ENCODE measurements at places on chromosomes 5 and 9. TPM values are rescaled to one million over a fixed set of nuclear protein-coding genes. Genes with fewer than 3 reads are reported as not detected.

The GRIN3A gene
- 2.2 TPM for polyA plus RNA-seq

DNA sequence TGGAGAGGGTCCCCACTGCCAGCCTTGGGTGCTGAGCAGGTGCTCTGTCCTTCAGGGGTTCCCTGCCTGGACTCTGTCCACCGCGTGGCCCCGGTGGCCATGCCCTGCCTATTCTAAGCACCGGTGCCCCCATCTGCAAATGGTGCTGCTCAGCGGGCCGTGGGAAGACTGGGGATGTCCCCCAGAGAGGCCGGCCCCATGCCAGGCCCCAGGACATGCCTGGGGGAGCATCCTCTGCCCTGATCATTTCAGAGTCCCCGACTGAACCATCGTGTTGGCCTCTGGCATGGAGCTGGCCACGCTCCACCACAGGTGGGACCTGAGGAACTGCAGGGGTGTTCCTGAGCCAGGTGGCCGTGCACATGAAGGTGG is 64.7 kb downstream of the RXRA start:
- no peak for DNase-seq

- no peak for DNase-seq
Measured at GRCh38 chr9:91802391-91802790, 147.6 kb downstream of the ROR2 start.

- no peak for DNase-seq
Measured at GRCh38 chr5:68370196-68370595, 154.6 kb downstream of the PIK3R1 start.

The IFNA2 gene
- polyA plus RNA-seq = not detected

GRCh38 chr5:31976169-31976568 is 197.9 kb downstream of the GOLPH3 start:
- no peak for DNase-seq

DNA sequence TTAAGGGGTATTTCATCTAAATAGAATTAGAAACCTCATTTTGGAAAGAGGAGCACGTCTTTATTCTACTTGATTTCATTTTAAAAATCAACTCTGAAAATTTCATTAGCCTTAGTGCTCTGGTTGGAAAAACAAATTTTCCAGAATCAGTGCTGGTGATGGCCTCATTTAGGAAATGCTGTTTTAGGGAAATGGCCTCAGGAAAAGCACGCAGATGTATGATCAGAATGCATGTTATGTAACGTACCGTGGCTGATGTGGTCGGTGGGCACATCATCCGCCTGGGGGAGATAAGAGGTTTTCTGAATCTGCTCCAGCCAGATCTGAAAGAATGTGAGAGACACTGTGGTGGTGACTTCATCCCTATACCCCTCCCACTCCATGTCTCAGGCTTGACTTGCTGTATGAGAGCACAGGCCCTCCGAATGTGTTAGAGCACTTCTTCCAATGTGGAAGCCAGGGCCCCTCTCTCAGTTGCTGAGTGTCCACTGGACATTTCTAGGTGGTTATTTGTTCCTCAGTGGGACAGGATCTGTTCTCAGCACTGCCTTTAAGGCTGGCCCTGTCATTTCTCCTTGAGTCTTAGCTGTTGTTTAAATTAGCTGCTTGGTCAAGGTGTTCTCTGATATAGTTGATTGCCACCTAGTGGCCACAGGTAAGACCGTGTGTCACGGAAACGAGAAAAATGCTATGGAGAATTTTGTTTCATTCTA is 96.5 kb downstream of the ARHGAP26 start:
- peak; percentile 48 for DNase-seq

- no peak for DNase-seq
Measured at GRCh38 chr5:79959407-79959806, 31.7 kb downstream of the MTX3 start.

- DNase-seq = no peak
Measured at GRCh38 chr9:93949073-93949693, 6.0 kb downstream of the BARX1 start.

The SLC6A3 gene
- polyA plus RNA-seq = 0.58 TPM

DNA sequence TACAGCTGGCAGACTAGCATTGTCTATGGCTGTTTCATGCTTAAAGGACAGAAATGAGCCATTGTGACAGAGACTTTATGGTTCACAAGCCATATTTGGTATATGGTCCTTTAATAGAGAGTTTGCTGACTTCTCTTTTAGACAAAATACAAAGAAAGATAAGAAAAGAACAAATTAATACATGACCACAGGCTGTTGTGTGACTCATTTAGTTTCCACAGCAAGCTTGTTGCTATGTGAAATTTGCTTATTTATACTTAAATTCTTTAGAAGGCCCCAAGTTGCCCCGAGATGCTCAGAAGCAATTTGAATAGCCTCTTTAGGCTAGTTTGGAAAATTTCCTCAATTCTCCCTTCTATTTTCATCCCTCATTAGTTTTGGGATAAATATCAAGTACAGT is 315.3 kb upstream of the RPS23 start:
- no peak for DNase-seq

DNA sequence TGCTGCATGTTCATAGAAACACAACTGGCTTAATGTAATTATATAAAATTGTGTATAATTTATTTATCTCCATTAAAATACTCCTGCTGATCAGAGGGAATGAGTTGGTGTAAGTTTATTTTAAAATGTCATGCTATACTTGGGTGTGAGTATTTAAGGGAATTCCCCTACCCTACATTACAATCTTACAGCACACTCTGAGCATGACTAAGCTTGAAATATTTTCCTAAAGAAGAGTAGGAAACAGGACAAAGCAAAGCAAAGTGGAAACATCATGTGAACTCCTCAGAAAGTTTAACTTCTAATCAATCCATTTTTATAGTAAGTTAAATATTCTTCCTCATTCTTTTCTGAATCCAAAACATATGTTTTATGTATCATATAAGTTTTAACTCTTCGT is 1271.3 kb downstream of the EFNA5 start:
- no peak for DNase-seq

DNA sequence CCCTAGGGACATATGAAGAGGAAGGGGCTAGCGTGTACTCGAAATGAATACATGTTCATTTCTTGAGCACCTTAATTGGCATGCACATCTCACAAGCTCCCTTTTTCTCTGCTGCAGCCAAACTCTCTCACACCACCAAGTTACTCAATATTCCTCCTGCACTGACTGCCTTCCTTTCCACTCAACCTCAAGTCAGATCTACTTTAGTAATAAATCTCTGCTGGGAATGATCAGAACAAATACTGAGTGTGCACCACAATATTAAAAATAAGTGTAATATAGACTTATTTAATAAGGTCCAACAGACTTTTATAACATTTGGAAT is 995.8 kb upstream of the WWC1 start:
- no peak for DNase-seq

The NIPBL gene
- 77.9 TPM for polyA plus RNA-seq

GRCh38 chr5:107092695-107093094 is 578.0 kb downstream of the EFNA5 start:
- DNase-seq = no peak

DNA sequence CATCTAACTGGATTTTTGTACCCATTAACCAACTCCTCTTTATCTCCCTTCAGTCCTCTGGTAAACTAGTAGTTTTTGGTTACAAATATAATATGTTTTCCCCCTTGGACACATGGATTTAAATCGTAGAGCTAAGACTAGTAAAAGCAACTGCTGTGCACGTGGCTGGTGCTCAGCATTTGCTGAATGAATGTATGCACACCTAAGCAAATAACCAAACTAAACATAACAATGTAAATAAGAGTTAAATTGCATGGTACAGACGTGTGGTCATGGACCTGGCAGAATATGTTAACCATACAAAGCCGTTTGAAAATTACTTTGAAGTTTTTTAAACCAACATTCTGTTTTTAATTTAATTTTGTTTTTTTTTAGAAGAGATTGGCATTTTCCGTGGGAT is 65.2 kb upstream of the FYB1 start:
- DNase-seq = no peak

The CNTFR gene
- 59.9 TPM for polyA plus RNA-seq

DNA sequence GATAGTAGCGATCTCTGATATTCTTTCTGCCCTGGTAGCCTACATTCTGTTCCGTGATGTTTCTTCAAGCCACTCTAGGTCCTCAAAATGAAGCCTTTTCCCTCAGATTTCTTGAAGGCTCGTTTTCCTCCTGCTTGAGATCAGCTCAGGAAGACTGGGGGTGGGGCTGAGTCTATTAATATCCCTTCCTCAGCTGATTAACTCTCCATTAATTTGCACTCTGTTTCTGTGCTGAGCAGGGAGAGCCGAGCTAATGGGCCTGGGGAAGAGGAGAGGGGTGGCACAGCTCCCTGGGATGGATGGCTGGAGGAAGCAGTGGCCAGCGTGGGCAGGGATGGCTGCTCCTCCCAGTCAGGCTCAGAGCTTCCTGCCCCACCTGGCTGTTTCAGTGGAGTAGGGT is 93.3 kb downstream of the PPARGC1B start:
- DNase-seq = no peak

DNA sequence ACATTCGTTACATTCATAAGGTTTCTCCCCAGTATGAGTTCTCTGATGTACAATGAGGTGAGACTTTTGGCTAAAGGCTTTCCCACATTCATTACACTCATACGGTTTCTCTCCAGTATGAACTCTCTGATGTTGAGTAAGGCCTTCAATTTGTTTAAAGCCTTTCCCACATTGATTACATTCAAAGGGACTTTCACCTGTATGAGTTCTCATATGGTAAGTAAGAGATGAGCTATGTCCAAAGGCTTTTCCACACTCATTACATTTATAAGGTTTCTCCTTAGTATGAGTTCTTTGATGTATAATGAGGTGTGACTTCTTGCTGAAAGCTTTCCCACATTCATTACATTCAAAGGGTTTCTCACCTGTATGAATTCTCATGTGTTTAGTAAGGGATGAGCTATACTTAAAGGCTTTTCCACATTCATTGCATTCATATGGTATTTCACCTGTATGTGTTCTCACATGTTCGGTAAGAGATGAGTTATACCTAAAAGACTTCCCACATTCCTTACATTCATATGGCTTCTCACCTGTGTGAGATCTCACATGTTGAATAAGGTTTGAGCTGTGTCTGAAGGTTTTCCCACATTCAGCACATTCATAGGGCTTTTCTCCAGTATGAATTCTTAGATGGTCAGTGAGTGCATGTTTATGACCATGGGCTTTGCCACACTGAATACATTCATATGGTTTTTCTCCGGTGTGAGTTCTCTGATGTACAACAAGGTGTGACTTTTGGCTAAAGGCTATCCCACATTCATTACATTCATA is 13.5 kb downstream of the ZFP37 start:
- no peak for DNase-seq

DNA sequence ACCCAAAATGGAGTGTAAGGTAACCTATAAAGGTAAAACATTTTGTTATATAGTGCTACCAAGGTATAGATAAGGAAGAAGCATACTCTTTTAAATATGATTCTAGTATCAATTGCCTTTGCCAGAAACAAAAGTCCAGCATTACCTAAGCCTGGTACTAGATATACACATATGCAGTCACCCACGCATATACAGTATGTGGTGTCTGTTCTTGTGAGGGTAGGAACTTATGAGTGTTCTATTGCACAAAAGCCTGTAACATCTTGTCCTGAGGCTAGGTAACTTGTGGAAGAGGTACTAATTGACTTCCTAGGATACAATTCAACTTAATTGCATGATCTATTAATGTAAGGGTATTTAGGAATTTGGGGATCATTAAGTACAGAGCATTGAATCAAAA is 31.3 kb upstream of the IFNE start:
- DNase-seq = no peak

DNA sequence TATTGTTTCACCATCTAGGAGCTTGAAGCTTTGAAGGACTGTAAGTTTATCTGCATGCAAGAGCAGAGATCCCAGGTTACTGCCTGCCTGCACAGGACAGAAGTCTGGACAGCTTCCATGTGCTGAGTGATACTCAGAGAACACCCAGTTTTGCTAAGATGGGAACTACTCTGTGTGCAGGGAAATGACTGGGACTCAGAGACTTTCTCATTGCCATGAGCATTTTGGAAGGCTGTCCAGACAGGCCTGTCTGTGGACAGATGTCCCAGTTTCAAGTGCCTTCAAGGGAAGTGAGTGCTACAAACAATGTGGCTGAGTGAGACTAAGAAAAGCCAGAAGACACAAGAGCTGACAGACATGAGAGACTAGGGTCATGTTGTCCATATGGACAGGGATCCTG is 19.2 kb upstream of the ZNF131 start:
- no peak for DNase-seq

GRCh38 chr5:6459896-6460295 is 11.2 kb downstream of the UBE2QL1 start:
- DNase-seq = no peak

The SPINK4 gene
- not detected for polyA plus RNA-seq

DNA sequence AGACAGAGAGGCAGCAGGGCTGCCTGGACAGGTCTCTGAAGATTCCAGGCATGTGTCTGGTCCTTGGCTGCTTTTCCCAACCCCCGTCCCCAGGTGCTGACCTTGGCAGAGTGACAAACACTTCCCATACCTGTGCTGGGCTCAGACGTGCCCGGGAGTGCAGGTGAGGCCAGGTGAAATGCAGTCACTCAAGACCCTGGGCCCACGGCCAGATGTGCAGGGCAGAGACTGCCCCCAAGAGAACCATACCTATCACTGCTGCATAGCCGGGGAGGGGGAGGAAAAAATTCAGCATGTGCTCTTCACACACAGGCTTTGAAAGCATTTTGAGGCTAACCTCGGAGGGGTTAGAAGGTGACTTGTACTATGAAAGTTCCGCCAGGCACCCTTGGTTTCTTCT is 22.6 kb downstream of the CCNJL start:
- no peak for DNase-seq

GRCh38 chr5:122311961-122312590 is at the start of gene SNCAIP:
TSS of gene SNCAIP (plus strand) at chr5:122312237. CDS start at chr5:122391135, 78,898 bp downstream.
- DNase-seq = no peak

DNA sequence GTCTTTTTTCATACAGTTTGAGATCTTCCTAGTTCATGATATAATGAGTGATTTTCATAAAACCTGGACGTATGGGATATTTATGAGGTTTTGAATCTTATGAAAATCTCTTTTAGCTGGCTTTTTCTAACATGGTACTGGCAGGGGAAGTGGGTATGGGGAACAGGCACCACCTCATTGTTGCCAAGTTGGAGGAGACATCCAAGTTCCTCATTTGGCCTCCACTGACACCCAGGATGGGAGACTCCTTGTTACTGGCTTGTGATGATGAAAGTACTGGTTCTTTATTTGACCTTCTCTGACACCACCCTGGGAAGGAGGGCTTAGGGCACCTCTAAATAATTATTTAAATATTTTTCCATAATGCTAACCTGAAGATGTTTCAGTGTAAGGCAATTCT is 4.0 kb upstream of the TNPO1 start:
- DNase-seq = no peak

The IL7R gene
- polyA plus RNA-seq = 0.52 TPM

All from left renal cortex interstitium (tissue), 4 donors.